ENCODE measurements at places on chromosomes 16 and 17.

- DNase-seq = no peak
Observed at GRCh38 chr16:79997257-79997656, 396.7 kb upstream of the MAF start.

- no peak for DNase-seq
Observed at GRCh38 chr16:65388592-65388991, 266.7 kb upstream of the CDH11 start.

DNA sequence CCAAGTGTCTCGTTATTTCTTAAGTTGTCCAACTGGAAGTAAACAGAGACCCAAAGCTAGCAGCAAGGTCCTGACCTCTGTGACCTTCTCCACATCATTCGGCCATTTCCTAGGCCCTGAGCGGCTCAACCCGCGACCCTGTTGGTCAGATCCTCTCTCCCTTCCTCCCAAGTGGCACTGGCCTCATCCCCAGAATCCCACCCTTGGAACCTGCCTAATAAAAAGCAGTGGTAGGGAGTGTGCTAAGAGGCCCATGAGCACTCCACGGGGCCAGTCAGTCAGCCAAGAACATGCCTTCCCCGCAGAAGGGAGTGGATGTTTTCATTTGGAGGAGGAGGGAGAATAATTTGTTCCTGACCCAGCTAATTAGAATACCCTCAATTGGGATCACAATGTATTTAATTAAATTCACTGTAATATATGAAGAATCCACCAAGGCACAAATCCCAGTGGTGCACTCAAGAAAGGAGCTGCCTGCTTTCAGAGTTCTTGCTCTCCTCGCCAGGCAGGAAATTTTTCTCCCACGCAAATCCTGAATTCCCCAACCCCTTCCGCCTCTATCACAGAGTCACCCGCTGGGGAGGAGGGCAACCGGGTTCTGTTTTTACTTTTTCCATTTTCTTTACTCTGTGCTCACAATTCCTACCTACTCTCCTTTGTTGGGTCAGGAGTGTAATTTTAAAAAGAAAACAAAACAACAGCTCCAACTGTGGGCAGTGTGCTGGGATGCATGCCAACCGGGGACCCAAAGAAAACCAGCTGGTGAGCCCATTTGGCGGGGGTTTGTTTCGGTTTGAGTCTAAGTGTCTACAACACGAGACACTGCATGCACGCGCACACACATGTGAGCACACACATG, 153.4 kb downstream of the ZFHX3 start:
- DNase-seq = no peak

- no peak for DNase-seq
Observed at GRCh38 chr17:36632916-36633771, 31.8 kb downstream of the MRM1 start.

DNA sequence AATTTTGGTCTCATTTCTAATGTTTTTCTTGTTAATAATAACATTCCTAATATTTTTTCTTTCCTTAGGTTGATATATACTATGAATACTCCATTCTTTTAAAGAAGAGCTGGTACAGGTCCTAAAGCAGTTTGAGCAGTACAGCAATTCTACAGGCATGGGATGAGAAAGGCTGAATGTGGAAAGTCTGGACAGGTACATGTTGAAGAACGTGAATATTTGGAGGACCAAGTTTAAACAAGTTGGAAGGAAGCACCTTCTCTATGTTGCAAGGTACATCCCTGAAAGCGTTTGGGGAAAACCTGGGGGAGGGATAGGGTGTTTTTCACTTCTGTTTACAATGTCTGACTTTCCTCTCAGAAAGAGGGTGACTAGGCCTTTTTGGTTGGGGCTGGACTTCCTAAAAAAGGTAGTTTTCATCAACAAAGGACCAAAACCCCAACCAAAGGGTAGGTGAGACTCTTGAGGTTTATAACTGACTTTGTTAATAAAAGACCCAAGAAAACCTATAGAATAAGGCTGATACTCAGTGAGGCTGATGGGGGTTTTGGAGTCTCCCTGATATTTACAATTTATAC, 95.9 kb upstream of the AXIN2 start:
- no peak for DNase-seq

DNA sequence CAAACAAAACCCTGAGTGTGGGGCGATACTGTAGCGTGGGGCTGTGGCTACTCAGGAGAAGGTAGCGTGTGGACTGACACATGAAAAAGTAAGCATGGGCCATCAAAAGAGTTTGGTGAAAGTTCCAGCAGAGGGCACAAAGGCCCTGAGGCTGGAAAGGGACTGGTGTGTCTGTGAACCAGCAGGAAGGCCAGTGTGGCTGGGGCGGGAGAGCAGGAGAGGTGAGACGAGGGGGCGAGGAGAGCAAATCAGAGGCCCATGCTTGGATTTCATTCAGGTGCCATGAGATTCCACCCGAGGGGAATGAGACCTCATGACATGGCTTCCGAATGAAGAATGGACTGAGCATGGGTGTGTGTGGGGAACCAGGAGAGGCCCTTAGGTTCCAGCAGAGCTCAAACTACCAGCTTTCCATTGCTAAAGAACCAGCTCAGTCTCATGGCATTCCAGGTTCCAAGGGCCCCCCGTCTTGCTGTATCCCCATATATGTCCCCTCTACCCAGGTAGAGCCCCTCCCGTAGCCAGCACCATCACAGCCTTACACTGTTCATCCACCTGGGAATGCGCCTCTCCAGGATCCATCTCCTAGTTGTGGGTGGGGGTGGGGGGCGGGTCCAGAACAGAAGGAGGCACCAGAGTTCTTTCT, 31.1 kb downstream of the TRPV2 start:
- DNase-seq = no peak

DNA sequence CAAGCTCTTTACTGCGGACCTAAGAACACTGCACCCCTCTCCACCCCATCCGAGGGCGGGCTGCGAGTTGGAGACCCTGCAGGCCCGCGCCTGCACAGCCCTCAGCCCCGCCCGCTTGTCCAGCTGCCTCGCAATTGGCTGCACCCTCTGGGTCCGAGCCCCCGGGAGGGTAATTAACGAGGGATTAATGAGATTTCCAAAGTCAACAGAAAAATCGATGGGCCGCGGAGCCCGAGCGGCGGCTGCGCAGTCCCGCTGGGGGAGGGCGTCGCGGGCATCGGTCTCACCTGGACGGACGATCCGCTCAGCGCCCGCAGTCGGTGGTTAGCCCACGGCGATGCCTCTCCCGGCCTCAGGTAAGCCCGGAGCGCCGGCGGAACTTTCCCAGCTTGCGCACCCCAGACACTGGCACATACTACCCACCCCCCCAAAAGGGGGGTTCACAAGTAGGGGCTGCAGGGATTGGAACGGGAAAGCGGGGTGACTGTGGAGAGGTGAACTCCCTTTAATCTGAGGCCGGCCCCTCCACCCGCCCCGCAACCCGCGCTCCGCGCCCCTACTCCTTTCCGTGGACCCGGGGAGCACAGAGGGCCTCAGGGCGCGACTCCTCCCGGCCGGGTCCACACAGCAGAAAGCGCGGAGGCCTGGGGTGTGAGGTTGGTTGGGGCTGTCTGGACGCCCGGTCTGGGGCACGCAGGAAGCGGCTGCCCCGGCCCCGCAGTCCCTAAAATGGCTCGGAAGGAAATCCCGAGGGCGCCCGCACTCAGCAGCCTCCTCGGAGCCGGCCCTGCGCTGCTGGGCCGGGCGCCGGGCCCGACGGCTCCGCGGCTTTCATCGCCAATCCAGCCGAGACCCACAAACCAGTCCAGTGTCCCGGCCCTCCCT, at the start of gene OTOP3:
TSS of gene OTOP3 (plus strand) at position 314 of the 885 bp plus-strand sequence. CDS start at position 338, 24 bp downstream.
- DNase-seq = no peak

All from vagina (tissue), 2 donors.